ENCODE measurements at places on chromosomes 2 and 18.
A peak's percentile ranks its signal among the peaks of the same experiment; 100 is the strongest.

- DNase-seq: no peak
Measured at GRCh38 chr2:102025016-102025501, 33.3 kb downstream of the IL1R2 start.

DNA sequence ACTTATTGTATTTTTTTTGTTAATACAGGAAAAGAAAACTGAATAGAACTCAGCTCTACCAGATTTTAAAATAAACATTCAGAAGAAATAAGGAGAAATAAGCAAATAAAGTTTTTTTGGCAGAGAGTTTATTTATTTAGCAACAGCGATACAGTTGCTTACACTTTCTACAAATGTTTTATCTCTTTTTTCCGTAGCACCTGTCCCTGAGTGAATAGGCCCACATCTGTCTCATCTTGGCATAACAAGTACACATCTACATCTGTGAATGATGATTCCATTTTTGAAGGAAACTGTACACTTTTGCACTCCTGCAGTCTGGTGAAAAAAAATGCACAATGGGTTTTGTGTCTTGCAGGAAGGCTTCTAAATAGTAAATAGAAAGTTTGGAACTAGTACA lies 783.6 kb upstream of the ZEB2 start:
- no peak for DNase-seq

GRCh38 chr2:105753380-105753779 lies 8.7 kb downstream of the NCK2 start:
- DNase-seq: no peak

GRCh38 chr2:217942731-217943335 lies 60.0 kb downstream of the TNS1 start:
- DNase-seq: no peak

DNA sequence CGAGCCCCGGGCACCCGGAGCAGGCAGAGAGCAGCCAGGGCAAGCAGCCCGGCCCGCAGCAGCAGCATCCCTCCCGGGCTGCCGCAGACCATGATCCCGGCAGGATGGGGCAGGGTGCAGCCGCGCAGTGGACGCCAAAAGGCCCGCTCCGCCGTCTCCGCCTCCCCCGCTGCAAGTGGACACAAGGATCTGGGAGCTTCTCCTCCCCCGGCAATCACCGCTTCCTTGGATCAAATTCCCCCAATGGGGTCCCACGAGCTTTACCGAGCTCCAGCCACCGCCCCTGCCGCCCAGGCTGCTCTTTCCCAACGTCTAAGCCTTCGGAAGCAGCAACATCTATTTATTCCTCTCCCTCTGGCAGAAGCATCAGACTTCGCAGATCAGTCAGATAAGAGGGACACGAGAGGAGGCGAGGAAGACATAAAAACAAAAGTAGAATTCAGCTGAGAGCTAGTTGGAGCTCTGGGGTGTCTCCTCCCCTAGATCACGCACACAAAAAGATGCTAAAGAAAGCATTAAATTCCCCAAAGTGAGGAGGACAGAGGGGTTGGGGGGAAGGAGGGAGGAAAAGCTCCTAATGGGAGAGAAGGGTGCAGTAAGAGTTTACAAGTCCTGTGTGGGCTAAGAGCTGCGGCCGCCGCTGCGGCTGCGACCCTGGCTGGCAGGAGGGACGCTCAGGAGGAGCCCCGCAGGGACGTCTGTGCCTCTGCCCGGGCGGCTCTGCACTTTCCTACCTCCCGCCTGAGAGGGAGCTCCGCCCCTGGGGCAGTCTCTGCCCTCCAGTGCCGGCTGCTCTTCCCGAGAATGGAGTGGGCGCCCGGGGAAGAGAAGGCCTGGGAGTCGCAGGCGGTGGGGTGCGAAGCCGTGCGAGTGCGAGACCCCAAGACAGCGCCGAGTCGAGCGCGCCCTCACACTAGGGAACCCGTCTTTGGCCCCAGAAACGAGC lies at the start of gene FRZB:
TSS of gene FRZB (minus strand) at position 177 of the 946 bp plus-strand sequence. CDS start at position 92, 85 bp downstream.
- peak; percentile 67 for DNase-seq

DNA sequence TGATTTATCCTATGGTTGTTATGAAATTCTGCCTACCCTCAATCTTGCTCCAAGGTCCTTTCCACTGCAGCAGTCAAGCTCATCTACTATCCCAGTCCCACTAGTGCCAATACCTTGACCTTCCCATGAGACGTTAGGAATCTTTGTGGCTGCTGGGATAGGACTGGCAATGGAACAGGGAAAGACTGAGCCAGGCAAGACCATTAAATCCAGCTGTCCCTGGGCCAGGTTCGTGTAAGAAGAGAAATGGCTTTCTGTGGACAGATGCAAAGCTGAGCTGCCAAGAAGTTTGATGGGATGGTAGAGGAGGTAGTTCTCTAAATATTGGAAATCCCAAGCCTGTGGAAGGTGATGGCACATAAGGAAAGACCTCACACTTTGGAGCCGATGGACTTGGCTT lies 50.1 kb upstream of the TMEM17 start:
- DNase-seq: no peak

DNA sequence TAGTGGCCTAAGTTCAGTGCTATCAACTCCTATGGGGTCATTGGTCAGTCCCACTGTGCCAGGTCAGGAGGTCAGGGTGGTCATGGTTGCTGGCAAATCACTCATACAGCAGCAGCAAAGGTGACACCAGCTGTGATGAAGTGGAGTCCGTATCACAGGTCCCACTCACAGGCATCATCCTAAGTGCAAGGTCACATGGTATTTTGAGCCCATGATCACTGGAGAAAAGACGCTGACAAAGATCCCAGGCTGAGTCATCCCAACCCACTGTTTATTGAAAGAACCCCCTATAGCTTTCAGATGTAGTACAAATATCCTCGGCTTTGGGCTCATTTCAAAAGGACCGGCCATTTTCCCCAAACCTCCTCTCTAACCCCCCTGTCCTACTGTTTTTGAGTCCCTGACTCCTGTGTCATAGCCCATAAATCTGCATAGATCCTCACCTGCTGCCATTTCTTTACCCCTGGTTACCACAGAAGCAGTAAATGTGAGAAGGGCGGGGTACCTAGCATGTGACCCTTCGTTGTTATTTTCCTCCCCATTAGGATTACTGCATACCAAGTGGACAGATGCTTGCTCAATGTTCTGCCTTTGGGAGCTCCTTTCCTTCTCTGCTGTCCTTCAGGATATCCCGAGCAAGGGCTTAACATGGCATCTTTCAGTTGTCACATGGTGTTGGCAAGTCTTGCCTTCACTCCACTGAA lies 107.7 kb downstream of the COL6A3 start:
- no peak for DNase-seq

- no peak for DNase-seq
Measured at GRCh38 chr2:202149936-202150335, 76.9 kb downstream of the KIAA2012 start.

- DNase-seq: no peak
Measured at GRCh38 chr2:150919901-150920300, 341.8 kb downstream of the RBM43 start.

DNA sequence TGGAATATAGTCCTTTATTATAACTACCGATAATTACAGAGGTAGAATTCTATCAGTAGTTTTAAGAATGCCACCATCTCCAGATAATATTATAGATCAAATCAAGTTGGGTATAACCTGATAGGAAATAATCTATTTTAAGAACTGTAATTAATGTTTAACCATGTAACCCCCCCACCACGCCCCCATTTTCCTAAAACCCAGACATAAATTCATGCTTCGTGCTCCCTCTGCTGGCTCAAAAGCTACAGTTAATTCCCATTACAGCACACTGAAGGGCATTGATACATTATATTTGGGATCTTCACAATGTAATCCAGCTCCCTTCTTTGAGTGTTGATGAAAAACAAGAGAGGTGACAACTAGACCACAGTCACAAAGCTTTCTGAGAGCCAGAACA lies 228.0 kb upstream of the SMAD7 start:
- no peak for DNase-seq

- DNase-seq: no peak
Measured at GRCh38 chr2:225025917-225026571, 16.2 kb downstream of the DOCK10 start.

DNA sequence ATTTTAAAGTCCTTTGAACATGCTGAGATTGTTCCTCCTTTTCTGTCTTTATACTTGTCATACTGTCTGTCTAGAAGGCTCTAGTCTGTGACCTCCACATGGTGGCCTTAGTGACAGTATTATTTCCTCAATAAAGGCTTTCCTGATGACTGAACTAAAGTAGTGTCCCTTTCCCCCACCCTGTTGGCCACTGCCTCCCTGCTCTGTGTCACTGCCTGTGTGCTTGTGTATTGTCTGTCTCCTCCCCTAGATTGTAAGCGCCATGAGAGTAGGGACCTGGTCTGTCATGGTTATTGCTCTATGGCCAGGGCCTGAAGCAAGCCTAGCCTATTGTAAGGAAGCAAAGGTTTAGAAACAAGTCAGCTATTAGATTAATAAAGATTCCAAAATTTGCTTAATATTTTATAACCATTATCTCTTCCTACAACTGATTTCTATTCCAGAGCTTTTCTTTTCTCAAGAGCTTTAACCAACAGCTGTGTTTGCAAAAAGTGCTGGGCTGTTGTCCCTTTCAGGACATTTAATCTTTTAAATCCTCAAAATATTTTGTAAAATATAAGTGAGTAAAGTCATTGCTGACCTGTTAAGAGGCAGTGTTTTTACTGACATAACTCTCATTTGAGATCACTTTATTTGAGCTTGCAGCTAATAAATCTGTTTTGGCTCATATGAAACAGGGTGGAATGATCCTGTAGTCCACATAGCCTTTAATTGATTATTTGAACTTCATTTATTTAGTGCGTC lies 35.5 kb downstream of the DIS3L2 start:
- no peak for DNase-seq

DNA sequence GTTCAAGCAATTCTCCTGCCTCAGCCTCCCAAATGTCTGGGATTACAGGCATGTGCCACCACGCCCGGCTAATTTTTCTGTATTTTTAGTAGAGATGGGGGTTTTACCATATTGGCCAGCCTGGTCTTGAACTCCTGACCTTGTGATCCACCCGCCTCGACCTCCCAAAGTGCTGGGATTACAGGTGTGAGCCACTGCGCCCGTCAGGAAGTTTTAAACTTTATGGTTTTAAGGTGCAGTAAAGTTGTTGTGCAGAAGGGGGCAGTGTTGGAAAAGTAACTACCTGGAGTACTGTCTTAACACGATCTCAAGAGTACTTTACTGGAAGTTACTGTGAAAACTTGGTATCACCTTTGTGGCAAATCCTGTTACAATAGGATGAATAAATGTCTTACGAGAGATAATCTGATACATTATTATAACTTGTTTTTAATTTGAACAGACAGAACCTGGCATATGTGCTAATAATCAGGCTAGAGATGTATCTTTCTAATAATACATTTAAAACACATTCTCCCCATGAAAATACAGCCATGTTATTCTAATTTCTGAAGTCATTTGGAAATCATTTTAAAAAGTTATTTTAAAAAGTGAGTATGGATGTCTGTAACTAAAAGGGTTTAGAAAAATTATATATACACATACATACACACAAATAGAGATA lies 10.8 kb downstream of the SPDYA start:
- DNase-seq: peak; percentile 82

DNA sequence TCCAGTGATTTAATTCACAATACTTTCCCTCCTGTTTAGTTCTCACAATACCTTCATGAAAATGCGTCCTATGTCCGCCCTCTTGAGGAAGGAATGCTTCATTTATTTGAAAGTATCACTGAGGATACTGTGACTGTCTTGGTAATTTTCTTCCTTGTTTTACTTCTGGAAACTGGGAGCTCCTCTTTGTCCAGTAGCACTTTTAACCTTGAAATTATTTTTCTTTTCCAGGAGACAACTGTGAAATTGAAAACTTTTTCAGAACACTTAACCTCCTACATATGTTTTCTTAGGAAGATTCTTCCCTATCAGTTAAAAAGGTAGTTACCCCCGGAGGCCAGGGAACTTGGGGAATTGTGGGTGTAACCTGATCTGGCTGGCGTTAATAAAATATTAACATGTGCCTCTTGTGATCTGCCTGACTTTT lies 58.9 kb upstream of the STON1 start:
- peak; percentile 41 for DNase-seq

DNA sequence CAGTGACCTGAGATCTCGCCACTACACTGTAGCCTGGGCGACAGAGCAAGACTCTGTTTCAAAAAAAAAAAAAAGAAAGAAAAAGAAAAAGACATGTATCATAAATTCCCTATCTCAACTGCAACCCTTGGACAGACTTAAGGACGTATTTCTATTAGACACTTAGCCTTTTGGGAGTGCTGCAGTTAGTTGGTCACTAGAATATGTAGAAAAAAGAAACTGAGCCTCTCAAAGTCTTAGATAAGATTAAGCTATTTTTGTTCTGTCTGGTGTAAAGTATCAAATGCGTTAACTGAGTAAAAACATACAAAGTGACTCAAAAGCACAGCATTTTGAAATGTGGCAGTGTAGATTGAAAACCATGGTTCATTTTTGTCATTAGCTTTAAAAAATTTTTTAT lies 7.3 kb downstream of the NBEAL1 start:
- no peak for DNase-seq

GRCh38 chr2:237474442-237474911 lies 12.6 kb upstream of the MLPH start:
- no peak for DNase-seq

DNA sequence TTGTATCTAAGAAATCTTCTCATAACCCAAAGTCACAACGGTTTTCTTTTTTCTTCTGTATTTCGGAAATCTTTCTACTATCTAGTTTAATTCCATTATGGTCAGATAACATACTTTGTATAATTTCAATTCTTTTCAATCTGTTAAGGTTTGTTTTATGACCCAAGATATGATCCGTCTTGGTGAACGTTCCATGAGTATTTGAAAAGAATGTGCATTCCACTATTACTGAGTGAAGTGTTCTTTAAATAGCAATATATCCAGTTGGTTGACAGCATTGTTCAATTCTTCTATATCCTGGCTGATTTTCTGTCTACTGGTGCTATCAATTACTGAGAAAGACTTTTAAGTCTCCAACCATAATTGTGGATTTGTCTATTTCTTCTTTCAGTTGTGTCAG lies 414.5 kb downstream of the TNS1 start:
- DNase-seq: no peak

- no peak for DNase-seq
Measured at GRCh38 chr2:59900728-59901452, 652.6 kb downstream of the BCL11A start.

DNA sequence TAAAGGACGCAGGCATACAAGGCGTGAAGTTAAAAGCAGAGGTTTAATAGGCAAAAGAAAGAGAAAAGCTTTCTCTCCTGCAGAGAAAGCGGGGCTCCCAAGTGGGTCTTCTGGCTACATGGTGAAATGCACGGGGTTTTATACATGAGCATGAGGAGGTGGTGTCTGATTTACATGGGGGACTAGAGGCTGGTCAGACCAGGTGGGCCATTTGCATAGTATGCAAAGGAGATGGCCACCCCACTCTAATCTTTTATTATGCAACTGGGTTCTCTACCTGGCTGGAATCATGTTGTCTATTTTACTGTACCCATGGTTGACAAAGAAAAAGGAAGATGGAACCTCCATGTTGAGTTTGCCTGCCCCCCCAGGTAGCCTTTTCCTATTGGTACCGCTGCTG lies 356.2 kb downstream of the KCNJ3 start:
- DNase-seq: no peak

Measured in ELF-1 (cell line).